ENCODE measurements at places on chromosomes 7 and 10.

DNA sequence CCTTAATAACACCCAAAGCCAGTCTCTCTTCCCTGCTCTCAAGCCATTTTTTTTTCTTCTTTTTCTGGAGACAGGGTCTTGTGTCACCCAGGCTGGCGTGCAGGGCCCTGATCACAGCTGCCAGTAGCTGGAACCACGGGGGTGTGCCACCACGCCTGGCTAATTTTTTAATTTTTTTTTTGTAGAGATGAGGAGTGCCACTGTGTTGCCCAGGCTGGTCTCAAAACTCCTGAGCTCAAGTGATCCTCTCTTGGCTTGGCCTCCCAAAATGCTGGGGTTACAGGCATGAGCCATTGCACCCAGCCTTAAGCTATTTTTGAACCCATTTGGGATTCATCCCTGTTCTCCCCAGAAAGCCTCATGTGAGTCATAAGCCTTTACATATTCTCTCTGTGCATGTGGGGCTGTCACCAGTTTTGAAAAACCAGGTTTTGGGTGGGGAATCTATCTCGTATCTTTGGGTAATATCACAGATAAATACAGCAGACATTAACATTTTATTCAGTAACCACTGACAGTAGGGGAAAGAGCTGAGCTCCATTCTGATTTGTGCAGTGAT, 15.5 kb downstream of the ZNF487 start:
- DNase-seq: no peak

- no peak for DNase-seq
Observed at GRCh38 chr7:29864656-29865055, 58.3 kb downstream of the WIPF3 start.

GRCh38 chr7:83799333-83799732, 150.4 kb upstream of the SEMA3E start:
- no peak for DNase-seq

DNA sequence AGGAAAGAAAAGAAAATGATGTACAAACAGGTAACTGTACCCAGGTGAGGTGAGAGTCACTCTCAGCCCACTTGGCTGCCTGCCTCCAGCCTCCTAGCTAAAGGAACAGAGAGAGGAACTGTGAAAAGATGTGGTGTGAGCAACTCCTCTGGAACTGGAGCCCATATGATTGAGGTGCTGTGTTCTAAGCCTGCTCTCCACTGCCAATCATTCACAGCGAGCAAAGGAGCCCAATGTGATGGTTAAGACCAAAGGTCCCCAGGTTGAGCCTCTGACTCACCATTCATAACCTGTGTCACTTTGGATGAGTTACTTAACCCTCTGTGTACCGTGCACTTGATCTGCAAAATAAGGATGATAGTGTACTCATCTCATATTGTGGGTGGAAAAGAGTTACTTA, 868.1 kb upstream of the AUTS2 start:
- no peak for DNase-seq

DNA sequence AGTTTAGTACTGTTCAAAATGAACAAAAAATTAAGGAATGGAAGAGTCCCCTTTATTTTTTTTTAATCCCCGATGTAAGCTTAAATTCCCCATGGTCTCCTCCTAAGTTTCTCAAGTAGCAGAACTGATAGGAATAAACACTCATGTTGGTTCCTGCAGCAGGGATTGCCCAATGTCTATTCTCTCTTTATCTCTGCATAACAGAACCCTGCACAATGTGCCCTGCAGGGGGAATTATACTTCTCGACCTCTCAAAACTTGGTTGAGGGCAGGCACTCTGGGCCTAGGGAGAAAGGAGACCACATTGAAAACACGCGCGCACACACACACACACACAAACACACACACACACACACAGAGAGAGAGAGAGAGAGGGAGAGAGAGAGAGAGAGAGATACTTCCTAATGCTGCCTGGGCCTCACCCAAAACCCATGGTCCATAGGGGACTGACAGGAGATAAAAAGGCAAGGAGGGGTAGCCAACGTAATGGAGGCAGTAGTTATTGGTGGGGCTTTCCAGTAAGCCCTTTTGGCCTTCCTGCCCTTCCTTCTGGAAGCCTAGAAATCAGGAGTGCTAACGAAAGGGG, 22.7 kb downstream of the JAZF1 start:
- no peak for DNase-seq

DNA sequence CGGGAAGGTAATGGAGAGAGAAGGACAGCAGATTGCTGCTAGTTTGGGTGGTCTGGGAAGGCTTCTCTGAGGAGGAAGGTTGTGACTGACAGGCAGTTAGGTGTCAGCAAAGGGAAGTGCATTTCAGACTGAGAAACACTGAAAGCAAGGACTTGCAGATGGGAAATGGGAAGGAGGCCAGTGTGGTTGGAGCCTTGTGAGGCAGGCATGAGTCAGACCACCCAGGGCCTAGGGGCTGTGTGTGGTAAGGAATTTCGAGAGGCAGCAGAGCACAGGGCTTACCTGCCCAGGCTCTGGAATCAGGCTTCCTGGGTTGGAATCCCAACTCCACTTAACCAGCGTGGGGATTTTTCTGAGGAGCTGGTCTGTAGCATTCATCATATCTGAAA, 53.5 kb downstream of the NRF1 start:
- no peak for DNase-seq

DNA sequence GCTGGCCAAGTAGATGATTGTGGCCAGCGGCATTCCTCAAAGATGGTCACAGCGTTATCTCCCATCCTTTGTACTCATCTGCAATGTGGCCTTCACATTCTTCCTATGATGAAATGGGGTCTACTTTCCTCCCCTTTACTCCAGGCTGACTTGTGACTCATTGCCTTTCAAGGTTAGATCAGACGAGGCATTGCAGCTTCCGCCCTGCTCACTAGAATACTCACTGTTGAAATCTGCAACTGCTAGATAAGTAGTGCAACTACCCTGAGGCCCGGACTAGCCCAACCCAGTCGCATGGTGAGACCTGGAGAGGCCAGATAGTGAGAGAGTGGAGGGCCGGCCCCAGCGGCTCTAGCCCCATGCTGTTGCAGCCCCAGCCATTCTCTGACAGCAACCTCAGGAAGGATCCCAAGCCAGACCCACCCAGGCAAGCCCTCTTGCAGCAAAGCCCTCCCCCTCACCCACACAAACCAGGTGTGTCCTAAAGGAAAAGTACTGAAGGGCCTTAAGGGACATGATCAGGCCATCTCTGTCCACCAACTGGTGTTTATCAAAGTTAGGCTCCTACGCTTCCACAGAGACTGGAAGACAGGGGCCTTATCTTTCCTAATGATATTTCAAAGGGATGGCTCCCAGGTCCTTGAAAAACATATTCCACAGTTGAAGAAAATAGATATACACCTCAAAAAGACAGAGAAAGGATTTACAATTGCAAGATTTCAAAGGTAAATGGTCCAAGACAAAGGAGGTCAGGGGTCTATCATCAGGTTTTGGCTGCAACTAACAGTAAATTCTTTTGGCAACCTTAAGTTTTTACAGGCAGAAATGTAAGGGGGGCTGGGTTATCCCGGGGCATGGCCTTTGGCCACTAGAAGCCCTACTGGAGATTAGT, 107.2 kb upstream of the TRIM24 start:
- DNase-seq: no peak

GRCh38 chr10:60208676-60209269, 180.9 kb downstream of the ANK3 start:
- DNase-seq: no peak

DNA sequence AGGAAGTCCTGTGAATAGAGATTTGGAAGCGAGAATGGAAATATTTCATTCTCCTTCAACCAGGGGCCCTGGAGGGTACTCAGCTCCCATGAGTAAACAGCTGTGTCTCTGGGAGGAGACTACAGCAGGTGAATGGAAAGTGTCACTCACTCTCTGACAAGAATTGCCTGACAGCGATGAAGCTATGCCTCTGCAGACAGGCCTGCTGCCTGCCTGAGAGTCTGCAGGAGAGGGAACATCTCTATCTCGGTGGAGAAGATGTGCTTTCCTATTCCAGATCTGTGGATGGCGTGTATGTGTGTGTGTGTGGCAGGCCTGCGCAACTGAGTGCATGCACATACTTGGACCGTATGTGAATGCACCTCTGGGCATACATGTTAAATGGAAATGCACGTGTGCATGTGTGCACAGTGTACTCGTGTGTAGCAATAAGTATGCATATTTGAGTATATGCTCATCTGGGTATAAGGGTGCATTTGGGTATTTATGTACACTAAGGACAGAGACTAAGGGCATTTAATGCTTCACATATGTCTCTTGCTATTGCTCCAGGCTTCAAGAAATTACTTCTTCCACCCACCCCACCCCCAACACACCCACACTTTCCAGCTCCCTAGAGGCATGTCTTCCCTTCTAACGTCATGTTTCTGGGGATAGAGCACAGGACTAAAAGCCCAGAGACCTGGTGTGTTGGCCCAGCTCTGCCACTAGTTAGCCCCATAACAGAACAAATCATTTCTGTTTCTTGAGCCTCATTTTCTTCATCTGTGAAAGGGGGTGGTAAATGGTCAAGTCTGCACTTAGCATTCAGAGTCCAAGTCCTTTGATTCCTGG, 4.6 kb upstream of the ADCYAP1R1 start:
- no peak for DNase-seq

GRCh38 chr7:100682991-100683658, 9.6 kb downstream of the GNB2 start:
- DNase-seq: no peak

- DNase-seq: no peak
Observed at GRCh38 chr10:79048639-79049550, 19.9 kb upstream of the ZMIZ1 start.

- no peak for DNase-seq
Observed at GRCh38 chr7:55545496-55545895, 26.8 kb downstream of the VOPP1 start.

DNA sequence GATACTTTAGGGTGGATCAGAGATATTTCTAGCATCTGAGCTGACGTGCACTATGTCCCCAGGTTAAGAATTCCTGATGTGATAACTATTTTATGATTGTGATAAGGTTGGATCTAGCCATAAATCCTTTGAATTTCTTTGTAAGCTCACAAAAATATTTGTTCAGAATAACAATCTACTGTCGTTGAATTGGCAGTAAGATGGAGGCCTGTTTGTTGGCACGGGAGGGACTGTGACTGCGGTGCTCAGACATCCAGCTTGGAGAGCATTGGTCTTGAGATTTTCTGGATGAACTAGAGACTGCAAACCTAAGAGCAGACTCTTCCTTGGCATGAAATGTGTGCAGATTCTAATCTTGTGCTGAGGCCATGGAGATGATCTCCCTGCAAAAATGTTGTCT, 131.1 kb downstream of the LRRC4 start:
- DNase-seq: no peak

DNA sequence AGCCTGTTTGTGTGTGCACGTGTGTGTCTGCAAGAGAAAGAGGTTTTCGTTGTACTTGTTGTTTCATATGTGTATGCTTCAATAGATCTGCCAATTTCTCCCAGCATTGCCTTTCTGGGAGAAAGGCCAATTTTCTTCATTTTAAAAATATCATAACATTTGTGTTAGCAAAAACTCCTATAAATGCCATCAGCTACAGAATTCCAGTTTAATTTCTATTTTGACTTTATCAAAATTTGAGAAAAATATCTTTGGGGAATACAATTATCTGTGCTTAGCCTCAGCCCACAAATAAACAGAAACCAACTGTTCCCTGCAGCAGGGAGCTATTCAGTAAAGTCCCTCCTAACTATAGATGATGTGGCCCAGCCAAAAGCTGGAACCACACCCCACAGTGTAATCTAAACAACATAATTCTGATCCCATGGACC, 68.3 kb upstream of the MGMT start:
- no peak for DNase-seq

DNA sequence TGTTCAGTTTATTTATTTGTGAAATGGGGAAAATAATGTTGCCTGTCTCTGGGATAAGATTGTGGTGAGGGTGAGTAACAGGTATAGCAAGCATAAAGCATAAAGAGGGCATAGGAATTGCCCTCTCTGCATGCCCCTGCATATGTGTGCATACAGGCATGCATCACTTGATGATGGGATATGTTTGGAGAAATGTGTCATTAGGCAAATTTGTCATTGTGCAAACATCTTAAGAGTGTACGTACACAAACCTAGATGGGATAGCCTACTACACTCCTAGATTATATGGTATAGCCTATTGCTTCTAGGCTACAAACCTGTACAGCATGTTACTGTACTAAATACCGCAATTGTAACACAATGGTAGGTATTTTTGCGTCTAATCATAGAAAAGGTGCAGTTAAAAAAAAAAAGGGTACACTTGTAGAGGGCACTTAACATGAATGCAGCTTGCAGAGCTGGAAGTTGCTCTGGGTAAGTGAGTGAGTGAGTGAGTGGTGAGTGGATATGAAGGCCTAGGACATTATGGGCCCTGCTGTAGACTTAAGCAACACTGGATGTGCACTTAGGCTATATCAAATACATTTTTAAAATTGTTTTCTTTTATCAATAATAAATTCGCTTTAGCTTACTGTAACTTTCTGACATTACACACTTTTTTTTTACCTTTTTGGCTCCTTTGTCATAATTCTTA, 386.5 kb upstream of the ANKRD30A start:
- DNase-seq: no peak

- no peak for DNase-seq
Observed at GRCh38 chr10:80500572-80501380, 36.9 kb upstream of the SH2D4B start.

DNA sequence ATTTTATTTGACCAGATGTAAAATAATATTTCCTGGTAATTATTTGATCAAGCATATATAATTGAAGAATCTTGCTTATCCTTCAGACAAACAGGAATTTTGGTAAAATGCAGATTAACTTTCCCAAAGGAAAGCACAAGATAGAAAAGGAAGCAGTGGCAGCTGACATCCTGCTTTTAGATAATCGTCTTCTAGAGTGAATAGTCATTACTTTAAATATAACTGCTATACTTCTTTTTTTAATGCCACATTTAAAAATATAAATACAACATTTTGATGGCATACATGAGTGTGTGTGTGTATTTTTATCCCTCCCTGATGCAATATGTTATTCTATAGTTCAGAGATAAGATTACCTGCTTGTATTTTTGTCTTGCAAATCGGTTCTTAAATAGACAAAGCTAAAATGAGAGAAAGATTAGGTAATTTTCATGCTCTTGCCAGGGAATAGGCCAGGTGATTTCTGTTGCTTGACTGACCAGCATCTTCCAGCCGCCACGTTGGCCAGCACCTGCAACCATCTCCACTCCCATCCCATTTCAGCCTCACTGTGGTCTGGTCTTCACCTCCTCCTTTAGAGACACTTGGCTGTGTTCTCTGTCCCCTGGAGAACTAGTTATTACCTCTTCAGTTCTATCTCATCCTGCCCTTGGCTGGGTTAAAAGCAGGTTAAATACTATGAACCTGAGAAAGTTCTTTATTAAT, 58.1 kb downstream of the MDFIC start:
- DNase-seq: no peak

- DNase-seq: no peak
Observed at GRCh38 chr10:80412486-80412885, 4.1 kb downstream of the PRXL2A start.

GRCh38 chr7:16762177-16762576, 8.6 kb downstream of the TSPAN13 start:
- no peak for DNase-seq
